ENCODE measurements at places on chromosomes 1 and 21.

- no peak for DNase-seq
These were observed 20.3 kb upstream of the IPO9 start for GRCh38 chr1:201808633-201808990.

- DNase-seq, result no peak
These were observed 610 bp downstream of the WDR26 start for GRCh38 chr1:224433701-224434672.

- DNase-seq, result no peak
These were observed 62.3 kb downstream of the GON4L start for GRCh38 chr1:155794605-155795245.

DNA sequence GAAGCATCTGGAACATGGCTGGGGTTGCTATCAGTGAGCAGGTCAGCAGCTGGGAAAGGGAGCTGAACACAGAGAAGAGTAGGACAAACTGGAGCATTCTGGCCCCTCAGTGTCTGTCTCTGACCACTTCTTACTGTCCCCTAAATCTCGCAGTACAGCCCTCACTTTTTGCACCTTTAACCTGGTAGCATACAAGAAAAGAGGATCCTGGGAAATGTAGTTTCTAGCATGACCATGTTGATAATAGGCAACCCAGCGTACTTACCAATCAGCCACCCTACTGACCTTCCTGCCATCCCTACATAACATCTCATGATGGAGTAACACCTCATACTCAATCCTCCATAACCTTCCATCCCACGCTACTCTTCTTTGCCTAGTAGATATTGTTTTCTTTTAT lies 99.1 kb upstream of the RAVER2 start:
- DNase-seq, result no peak

- DNase-seq, result no peak
These were observed 198.7 kb downstream of the SETD4 start for GRCh38 chr21:35861661-35862060.

GRCh38 chr1:67609577-67610341 lies 75.2 kb upstream of the GADD45A start:
- no peak for DNase-seq
